ENCODE measurements at places on chromosomes 16 and 17.

DNA sequence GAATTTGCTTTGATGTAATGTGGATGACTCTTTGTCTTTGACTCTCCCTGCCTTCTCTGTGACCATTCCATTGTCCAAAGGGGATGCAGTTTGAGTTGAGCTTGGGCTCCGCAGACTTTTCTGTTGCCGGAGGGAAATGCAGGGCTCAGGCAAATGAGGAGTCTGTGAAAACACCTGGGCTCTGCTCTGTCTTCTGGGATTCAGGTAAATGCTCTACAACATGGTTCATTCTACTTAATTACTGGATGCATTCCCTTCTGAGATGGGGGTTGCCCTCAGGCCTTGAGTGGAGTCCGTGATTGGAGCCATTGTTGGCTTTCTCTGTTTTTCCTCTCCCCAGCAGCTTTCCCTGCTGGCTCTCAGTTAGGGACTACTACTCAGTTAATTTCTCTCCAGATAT, 26.4 kb upstream of the SPNS2 start:
- DNase-seq = no peak

DNA sequence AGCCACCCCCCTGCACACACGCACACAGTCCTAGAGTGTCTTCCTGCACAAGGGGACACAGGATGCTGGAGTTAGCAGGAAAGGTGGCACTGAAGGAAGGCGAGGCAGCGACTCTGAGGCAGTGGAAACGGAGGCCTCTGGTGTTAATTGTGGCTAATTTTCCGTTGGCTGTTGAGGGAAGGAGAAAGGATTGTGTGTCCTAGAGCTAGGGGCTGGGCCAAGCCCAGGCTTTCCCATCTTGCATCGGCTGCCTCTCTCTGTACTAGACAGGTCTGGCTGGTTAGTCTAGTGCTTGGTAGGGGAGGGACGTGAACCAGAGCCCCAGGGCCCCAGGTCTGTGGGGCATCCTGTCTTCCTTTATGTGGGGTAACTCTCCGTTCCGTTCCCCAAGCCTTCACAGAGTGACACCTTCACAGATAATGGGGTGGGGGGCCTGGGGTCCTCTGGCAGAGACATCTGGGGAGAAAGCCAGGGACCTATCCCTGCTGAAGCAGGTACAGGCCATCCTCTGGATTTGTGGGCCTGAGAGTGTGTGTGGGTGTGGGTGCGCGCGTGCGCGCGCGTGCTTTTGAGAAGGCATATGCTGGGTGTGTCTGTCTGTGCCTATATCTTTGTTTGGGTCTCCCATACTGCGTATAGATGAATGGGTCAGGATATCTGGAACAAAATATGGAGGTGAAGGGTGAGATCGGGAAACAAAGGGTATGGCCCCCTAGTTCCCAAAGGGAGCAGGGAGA, at the start of gene CHD3:
Gene CHD3 (plus strand): TSS at position 606 of the 737 bp plus-strand sequence. CDS start 212 bp downstream, outside the sequence.
- peak; percentile 9 for DNase-seq

DNA sequence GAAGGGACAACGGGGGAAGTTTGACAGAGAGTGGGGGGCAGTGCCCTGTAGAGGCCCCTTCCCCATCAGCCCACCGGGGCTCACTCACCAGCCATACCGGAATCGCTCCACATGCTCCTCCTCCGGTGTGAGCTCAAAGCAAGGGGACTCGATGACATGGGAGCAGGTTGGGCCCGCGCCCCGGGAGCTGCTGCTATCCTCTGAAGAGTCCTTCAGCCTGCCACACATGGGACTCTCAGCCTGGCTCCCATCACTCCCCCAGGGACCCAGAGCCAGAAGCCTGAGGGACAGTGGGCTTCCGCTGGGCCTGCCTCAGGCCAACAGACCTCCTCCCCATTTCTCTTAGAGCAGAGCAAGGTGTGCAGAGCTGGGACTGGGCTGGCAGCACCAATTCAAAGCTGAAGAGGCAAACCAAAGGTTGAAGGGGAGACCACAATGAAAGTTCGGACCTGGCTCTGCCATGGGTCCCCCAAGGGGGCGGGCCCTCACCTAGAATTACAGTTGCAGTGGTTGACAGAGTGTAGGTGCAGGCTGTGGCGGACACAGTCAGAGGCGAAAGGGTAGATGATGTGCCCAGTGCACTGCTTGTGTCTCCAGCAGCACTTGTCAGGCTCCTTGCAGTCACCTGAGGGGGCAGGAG, 7.3 kb downstream of the PROCA1 start:
- no peak for DNase-seq

DNA sequence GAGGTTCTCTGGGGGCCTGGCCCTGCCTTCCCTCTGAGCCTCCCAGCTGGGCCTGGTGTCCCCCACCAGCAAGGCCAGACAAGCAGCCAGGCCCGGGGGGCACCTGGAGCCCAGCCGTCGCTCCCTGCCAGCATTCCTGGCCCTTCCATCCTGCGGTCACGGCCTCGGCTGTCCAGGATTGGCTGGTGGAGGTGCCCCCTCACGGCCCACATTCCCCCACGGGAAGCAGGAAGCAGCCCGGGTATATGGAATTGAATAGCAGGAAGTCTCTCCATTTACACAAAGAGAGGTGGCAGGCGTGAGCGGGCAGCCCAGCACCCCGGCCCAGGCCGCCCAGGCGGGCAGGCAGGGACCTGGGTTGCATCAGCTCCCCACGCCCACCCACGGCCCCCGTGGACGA, 14.5 kb downstream of the TRAF7 start:
- DNase-seq = no peak

DNA sequence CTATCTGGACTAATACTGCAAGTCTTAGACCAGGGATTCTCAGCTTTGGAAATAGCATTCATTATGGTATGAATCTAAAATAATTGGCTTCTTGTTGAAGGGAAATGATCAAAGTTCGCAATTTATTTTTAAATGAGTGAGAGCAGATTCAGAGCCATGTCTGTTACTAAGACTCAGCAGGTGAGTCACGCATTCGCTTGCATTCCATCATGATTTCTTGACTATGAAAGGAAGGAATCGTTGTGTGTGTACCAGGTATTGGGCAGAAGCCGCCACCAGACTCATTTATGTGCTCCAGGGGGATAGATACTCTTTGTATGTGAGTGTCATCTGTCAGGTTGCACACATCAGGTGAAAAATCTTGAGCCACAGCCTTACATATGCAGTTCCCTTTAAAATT, 10.8 kb downstream of the GSG1L2 start:
- DNase-seq = no peak
